ENCODE measurements at places on chromosomes 12 and 14. TPM values are rescaled to one million over a fixed set of nuclear protein-coding genes. Genes with fewer than 3 reads are reported as not detected.

The GON7 gene
- total RNA-seq: 10.4 TPM

The RPL10L gene
- not detected for total RNA-seq

The CMA1 gene
- not detected for total RNA-seq

The NAP1L1 gene
- 387 TPM for total RNA-seq

The PSMC1 gene
- 103 TPM for total RNA-seq

The CLSTN3 gene
- total RNA-seq: 271 TPM

The RDH16 gene
- total RNA-seq: 1.5 TPM

The CPNE6 gene
- 70.3 TPM for total RNA-seq

The LTB4R gene
- total RNA-seq: 2.8 TPM

The SDR9C7 gene
- total RNA-seq: 0.38 TPM

The ARMH4 gene
- 35.6 TPM for total RNA-seq

The MMP19 gene
- total RNA-seq: not detected

The FOXM1 gene
- 0.90 TPM for total RNA-seq

Data from dorsolateral prefrontal cortex (tissue), 122 donors.